SJSA1 (cell line): ENCODE measurements at places on chromosomes 2 and 18. TPM values are rescaled to one million over a fixed set of nuclear protein-coding genes. Genes with fewer than 3 reads are reported as not detected.
A peak's percentile ranks its signal among the peaks of the same experiment; 100 is the strongest.

The ASPRV1 gene
- total RNA-seq: 0.08 TPM in 1 of 2 replicates, not detected in the other

- no peaks in the 10 kb centered on the region; the same call in 1 of the 2 replicates for H3K27me3 ChIP-seq
- no peaks in the 10 kb centered on the region for H3K4me1 ChIP-seq
- no peaks in the 10 kb centered on the region for H3K36me3 ChIP-seq
- no peak overlapping the region for H3K4me3 ChIP-seq
- no peak for DNase-seq
Measured at GRCh38 chr2:129181963-129182362, 797.5 kb upstream of the RAB6C start.

DNA sequence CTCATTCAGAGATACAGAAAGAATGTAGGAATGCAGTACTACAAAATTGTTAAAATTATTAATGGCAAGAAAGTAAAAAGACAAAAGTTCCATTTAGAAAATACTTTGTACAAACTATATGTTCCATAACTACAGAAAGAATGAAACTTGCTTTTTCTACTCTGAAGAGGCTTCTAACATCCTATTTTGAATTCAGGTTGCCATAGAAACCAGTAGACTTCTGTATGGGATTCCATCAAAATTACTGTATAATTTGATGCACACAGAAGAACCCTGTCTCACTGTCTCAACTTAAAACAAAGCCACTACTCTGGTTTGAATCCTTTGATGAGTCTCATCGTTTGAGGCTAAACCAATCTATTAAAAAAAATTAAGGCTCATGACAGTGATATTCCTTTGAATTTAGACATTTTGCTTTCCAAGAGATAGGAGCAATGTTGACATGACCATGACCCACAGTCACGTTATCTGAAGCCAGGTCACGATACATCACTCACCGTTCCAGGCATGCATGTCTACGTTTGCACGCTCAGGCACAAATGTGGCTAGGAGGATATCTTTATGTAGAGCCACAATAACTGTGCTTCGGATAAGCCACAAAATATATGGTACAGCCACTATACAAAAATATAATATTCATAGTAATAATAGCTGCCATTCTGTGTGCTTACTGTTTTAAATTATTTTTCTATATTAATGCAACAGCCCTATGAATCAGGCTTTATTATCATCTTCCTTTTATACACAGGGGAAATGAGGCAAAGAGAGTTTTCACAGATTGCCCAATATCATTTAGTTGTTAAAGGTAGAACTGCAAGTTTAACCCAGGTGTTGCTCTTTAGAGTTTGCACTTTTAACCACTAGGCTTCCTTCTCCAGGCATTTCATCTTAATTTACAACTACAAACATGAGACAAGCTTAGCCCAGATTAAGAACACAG lies 82.4 kb downstream of the CACNB4 start:
- H3K27ac ChIP-seq: no peak overlapping the region
- no peak for DNase-seq
- H3K27me3 ChIP-seq: peaks cover 5% of the 10 kb centered on the region; the same call in 1 of the 2 replicates
- no peaks in the 10 kb centered on the region for H3K4me1 ChIP-seq

DNA sequence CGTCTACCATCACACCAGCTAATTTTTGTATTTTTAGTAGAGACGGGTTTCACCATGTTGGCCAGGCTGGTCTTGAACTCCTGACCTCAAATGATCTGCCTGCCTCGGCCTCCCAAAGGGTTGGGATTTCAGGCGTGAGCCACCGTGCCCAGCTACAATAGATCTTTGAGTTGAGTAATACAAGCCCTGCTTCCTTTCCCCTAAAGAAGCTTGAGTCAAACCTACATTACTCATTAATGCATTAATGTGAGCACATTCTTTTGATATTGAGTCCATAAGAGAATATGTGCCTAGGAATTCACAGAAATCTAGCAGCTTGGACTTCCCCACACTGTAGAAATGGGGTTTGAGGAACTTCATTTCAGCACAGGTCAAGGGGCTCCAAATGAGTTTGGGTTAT lies 39.6 kb downstream of the PSMG2 start:
- no peaks in the 10 kb centered on the region for H3K27me3 ChIP-seq
- no peak overlapping the region for H3K4me3 ChIP-seq
- peak overlapping the region; percentile 59 for H3K27ac ChIP-seq
- no peaks in the 10 kb centered on the region for H3K36me3 ChIP-seq
- peaks cover 29% of the 10 kb centered on the region for H3K4me1 ChIP-seq
- peak; percentile 51 for DNase-seq

GRCh38 chr2:202512176-202512575 lies 122.6 kb upstream of the FAM117B start:
- no peak for DNase-seq
- H3K27me3 ChIP-seq: no peaks in the 10 kb centered on the region
- H3K4me1 ChIP-seq: peaks cover 3% of the 10 kb centered on the region; the same call in 1 of the 2 replicates
- no peak overlapping the region for H3K27ac ChIP-seq
- peaks cover 22% of the 10 kb centered on the region for H3K36me3 ChIP-seq

DNA sequence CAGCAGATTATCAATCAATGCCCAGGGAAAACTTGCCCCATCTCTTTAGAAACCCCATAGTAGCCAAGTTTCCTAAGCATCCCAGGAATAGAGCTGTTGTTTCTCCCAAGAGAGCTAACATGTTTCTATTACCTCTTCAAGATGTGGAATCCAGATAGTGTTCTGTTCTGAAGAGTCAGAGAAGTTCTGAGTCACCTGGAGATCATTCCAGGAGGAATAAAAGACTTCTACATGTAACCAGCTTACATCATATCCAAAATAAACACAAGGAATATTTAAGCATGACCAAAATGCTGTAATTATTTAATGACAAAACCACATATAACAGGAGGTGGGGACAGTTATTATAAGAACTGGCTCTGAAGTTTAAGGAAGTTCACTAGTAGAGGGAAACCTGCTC lies 51.0 kb upstream of the GORASP2 start:
- H3K4me3 ChIP-seq: no peak overlapping the region
- no peak overlapping the region for H3K27ac ChIP-seq
- no peak for DNase-seq
- H3K27me3 ChIP-seq: peaks cover 4% of the 10 kb centered on the region; the same call in 1 of the 2 replicates

GRCh38 chr18:68780802-68781635 lies 16.9 kb upstream of the CCDC102B start:
- no peaks in the 10 kb centered on the region for H3K4me1 ChIP-seq
- no peaks in the 10 kb centered on the region for H3K27me3 ChIP-seq
- no peak overlapping the region for H3K27ac ChIP-seq
- no peak overlapping the region for H3K4me3 ChIP-seq
- no peak for DNase-seq
- no peaks in the 10 kb centered on the region for H3K36me3 ChIP-seq

GRCh38 chr2:64362562-64363026 lies 91.4 kb upstream of the LGALSL start:
- H3K27me3 ChIP-seq: 0 out of 2 replicates have a peak, but pooled peaks cover 6% of the 10 kb centered on the region
- peaks cover 14% of the 10 kb centered on the region for H3K4me1 ChIP-seq
- no peak overlapping the region for H3K27ac ChIP-seq
- H3K4me3 ChIP-seq: no peak overlapping the region
